Right cardiac atrium (tissue), 5 donors: ENCODE measurements at places on chromosomes 4 and X. TPM values are rescaled to one million over a fixed set of nuclear protein-coding genes. Genes with fewer than 3 reads are reported as not detected.

The SUV39H1 gene
- 3.3 TPM for polyA plus RNA-seq

The FOXR2 gene
- not detected for polyA plus RNA-seq

The DDIT4L gene
- 2.3 TPM for polyA plus RNA-seq

DNA sequence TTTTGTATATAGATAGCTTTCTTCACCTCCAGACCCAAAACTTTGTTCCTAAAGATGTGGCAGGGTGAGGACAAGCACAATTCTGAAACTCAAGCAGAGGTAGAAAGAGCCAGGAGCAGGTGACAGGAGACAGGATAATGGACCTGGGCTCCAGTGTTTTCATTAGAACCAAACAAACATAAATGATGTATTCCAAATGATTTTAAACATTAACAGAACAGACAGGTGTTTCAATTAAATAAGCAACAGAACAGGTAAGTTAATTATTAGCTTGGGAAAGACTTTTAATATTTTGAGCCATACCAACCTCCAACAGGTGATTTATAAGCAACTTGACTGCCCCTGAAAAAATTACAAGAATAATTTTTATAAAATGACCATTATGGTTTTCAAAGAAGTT, 459.4 kb upstream of the LCORL start:
- DNase-seq, result no peak

- DNase-seq, result no peak
Observed at GRCh38 chrX:17323397-17323796, 51.6 kb upstream of the NHS start.

GRCh38 chr4:168667376-168667775, 170.5 kb downstream of the PALLD start:
- DNase-seq, result no peak

- DNase-seq, result no peak
Observed at GRCh38 chr4:17866810-17867209, 56.0 kb downstream of the NCAPG start.

- DNase-seq, result no peak
Observed at GRCh38 chr4:73703320-73703719, 37.0 kb upstream of the CXCL8 start.

- DNase-seq, result no peak
Observed at GRCh38 chr4:58957711-58958110, 1847.5 kb upstream of the IGFBP7 start.

GRCh38 chr4:139782926-139783522, 117.4 kb downstream of the MGST2 start:
- no peak for DNase-seq

DNA sequence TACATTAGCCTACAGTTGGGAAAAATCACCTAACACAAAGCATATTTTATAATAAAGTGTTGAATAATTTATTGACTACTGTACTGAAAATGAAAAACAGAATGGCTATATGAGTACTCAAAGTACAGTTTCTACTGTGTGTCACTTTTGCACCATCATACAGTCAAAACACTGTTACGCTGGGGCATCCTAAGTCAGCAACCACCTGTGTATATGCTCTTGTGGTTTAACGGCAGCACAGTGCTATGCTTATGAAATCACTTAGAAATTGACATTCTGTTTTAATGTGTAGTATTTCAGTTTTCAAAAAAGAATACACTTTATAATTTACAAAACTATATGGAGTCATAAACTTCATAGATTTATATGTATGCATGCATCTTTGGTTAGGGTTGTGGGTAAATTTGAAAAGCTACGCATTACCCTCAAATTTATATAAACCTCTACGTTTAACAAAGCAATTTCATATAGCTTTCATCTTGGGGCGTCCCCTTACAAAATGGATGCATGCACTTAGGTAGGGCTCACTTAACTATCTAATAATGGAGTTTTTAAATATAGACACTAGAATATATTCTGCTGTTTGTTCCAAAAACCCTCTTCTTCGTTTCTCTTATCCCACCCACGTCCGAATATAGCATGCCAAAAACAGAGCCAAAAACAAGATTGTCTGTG, 690 bp upstream of the NEIL3 start:
- no peak for DNase-seq

- DNase-seq, result peak; percentile 28
Observed at GRCh38 chrX:154328646-154329045, 33.1 kb downstream of the TKTL1 start.

- no peak for DNase-seq
Observed at GRCh38 chrX:46294234-46294633, 251.0 kb downstream of the ZNF674 start.

GRCh38 chrX:77160301-77160700, 286.9 kb upstream of the FGF16 start:
- DNase-seq, result no peak

GRCh38 chrX:103248553-103248952, 6.4 kb downstream of the TCEAL8 start:
- no peak for DNase-seq
